ENCODE measurements at places on chromosomes 3 and 15.

- no peak for DNase-seq
Observed at GRCh38 chr3:38590521-38590920, 59.0 kb downstream of the SCN5A start.

DNA sequence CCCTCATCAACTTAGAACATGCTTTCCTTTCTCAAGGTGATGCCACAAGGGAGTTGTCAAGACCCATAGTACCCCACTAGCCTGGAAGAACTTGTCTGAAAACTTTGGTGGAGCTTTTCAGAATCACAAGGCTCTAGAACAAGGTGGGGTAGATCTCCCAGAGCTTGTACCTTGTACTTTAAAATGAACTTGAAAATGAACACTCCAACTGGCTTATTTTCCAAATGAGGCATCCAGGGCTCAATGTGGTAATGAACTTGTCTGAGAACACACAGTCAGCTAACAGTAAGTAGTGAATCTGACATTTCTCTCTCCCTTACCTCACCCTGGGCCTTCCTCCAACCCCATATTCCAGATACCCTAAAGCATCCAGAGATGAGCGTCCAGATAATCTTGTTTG lies 81.8 kb upstream of the THBS1 start:
- DNase-seq: no peak

DNA sequence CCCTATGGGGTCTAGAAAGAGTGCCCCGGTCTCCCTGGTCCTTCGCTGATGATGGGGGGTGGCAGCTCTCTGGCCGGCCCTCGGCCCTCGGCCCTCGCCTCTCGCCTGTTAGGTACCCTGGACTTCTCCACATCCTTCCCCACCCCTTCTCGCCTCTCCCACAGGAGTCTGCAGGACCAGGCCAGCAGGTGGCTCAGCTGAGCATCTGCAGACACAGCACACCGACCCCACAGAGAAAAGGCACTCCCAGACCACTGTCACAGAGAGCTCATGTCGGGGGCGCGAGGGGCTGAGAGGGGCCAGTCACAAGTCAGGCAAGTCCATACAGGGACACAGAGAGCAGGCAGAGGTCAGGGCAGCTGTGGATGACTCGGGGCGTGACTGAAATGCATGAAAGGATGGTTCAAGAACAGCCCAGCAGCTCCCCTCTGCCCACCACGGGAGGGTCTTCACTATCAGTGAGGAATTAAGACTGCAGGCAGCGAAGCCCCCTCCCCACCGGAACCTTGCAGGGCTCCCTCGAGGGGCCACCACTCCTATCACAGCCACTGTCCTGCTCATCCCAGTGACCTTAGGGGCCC lies 181.7 kb upstream of the NSMCE3 start:
- peak; percentile 68 for DNase-seq

GRCh38 chr3:79521221-79521848 lies 246.5 kb downstream of the ROBO1 start:
- DNase-seq: peak; percentile 47

GRCh38 chr3:106018102-106018501 lies 149.3 kb upstream of the CBLB start:
- DNase-seq: no peak

GRCh38 chr3:120451272-120451761 lies 525 bp upstream of the FSTL1 start:
- DNase-seq: peak; percentile 84

GRCh38 chr3:72323773-72324172 lies 524.5 kb downstream of the SHQ1 start:
- no peak for DNase-seq

DNA sequence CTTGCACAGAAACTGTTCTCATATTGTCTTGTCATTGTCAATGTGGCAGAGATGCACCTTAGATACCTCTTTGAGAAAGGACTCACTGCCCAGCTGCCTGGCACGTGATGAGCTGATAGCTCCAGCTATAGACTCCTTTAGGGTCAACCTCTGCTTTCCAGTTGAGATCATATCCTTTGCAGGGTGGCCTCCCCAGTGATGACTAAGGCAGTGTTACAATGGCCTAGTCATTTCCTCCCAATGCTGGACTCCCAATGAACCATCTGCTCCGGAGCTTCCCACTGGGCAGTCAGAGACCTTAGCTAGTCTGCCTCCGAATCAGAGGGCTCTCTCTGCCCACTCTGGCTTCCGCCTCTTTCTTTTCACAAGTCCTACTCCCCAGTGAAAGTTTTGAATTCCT lies 79.5 kb downstream of the CHRD start:
- DNase-seq: no peak

DNA sequence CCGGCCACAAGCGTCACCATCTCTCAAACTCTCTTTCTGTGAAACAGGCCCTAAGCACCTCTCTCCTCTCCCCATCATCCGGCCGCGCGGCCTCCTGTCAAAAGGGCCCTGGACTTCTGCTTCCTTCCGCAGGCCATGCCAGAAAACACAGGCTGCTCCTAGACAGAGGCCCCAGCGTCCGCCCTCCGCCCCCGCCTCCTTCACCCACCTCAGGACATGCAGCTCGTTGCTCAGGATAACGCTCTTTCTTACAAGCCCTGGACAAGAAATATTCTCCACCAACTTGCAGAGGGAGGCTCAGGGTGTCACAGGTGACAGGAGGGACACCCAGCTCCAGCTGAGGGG lies 212.0 kb downstream of the XXYLT1 start:
- no peak for DNase-seq

DNA sequence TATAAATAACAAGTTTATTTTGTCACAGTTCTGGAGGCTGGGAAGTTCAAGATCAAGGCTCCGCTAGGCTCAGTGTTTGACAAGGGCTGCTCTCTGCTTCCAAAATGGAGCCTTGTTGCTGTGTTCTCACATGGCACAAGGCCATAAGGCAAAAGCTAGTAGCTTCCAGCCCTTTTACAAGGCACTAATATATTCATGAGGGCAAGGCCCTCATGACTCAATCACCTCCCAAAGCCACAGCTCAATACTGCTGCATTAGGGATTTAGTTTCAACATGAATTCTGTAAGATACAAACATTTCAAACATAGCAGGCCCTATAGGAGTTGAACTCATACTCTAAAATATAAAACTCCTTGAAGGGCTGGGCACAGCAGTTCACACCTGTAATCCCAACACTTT lies 30.2 kb downstream of the ZBTB11 start:
- DNase-seq: no peak

- no peak for DNase-seq
Observed at GRCh38 chr15:58475573-58476524, 44.1 kb downstream of the LIPC start.

- peak; percentile 18 for DNase-seq
Observed at GRCh38 chr3:21645121-21645897, 105.7 kb downstream of the ZNF385D start.

DNA sequence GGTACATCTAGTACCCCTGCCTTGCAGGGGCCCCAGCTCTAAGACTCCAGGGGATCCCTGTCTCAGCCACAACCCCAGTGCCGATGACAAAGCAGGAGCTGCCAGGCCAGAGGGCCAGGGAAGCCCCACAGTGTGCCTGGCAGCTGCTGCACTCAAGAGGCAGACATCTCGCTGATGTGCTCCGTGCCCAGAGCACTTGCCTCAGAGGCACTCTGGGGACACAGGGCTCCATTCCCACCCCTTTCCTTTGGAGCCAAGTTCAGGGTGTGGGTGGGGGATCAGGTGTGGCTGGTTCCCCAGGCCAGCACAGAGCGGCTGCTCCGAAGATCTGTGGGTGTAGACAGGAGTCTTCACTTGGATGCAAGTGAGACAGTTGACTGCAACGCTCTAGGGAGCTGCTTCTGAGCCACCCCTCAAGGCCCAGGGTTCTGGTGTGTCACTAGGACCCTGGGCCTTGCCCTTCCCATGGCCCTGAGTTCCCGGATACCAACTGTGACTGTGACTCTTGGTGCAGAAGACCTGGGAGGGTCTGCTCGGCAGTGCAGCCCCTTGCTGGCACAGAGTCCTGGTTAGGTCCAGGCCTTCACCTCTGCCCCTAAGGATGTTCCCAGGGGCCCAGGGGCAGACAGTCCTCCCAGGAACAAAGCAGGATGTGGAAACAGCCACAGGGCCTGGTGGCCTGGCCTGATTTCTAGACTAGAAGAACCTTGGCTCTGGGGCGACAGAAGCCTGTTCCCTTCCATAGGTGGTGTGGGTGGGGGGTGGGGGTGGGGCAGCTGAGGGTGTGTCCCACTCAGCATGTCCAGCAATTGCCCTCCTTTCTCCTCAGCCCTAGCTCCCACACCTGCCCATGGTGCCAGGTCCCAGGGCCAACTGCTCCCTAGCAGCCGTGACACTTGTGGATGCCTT lies 2.5 kb downstream of the NT5DC2 start:
- no peak for DNase-seq

DNA sequence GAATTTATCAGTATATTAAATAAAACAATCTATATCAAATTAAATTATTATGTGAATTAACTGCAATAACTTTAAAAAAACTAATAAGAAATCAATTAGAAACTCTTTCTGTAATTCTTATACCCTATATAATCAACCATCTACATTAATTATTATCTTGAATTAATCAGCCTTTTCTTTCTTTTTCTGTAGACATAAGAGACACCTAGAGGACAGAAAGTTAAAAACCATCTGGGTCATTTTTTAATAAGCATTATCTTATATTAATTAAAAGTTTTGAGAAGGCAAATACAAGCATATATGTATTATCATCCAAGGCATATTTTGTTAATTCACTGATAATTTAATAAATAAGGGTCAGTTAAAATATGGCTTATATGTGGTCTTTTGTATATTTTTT lies 24.2 kb upstream of the SLC25A26 start:
- no peak for DNase-seq

GRCh38 chr3:27022096-27022761 lies 347.0 kb downstream of the NEK10 start:
- DNase-seq: peak; percentile 60

DNA sequence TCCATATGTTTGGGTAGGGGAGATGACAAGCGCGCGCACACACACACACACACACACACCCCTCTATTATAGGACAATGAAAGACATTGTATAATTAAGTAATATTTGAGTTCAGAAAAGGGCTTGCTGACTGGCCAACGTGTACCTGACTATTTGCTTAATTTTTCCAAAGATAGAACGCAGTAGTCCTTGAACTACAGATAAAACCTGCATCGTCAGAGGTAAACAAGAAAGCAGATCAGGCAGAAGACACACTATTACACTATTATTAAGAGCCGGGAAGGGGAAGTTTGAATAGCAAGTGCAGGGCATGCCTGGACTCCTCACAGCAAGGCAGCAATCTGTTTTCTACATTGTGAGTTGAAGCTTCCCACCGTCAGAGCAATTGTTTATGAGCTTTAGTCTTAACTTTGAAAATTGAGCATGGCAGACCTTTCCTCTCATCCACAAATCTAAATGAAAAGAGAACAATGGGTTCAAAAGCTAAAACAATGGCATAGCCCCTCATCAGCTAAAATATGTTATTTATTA lies 427.7 kb downstream of the GABRG3 start:
- DNase-seq: no peak

- DNase-seq: peak; percentile 32
Observed at GRCh38 chr3:194906970-194907629, 221.4 kb downstream of the FAM43A start.

- DNase-seq: no peak
Observed at GRCh38 chr3:38343797-38344594, 2.6 kb upstream of the XYLB start.

DNA sequence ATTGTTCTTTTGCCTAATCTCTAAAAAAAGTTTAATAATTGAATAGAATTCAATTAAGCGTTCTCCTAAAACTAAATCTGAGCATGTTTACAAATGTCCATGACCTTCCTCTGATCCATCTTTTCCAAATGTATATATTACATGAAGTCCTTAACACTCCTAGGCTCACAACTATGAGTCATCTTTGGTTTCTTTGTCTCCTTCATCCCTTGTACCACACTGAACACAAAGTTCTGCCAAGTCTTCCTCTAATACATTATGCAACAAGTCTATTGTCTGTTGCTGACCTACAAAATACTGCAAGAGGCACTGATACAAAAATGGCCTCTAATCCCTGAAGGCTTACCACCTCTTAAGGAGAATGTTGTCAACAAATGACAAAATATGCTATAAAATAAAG lies 550.2 kb downstream of the PYDC2 start:
- no peak for DNase-seq

DNA sequence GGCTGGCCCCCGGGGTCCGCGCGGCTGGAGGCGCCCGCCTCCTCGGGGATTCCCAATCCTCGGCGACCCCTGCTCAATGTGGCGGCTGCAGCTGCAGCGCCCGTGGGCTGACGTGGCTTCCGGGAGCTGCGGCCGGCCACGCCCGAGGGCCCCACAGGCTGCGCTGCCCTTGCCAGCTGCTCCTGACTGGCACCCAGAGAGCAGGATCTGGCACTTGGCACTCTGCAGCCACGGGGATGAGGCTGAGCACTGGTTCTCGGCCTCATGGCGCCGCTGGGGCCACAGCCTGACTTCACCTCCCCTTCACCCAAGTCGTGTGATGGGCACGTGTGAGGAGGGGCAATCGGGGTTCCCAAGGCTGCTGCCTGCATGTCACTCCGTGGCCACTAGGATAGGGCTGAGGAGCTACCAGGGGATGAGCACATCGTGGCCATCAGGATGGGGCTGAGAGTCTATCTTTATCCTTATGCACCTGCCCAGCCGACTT lies 267.8 kb upstream of the FRG2C start:
- no peak for DNase-seq

DNA sequence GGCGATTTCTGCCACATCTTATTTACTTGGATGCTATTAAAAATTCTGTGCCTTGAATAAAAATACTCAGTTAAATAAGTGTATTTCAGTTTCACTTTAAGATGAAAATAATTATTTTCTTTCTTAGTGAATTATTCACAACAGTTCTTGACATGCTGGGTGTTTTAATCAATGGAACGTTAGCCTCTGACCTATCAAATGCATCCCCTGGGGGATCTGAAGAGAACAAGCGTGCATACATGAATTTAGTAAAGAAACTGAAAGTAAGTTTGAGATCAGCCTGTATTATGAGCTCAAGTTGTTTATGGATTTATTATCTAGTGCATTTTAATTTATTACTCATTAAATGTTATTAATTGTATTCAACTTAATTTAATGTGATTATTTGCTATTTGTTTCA lies 597 bp downstream of the P2RY12 start:
- DNase-seq: no peak

DNA sequence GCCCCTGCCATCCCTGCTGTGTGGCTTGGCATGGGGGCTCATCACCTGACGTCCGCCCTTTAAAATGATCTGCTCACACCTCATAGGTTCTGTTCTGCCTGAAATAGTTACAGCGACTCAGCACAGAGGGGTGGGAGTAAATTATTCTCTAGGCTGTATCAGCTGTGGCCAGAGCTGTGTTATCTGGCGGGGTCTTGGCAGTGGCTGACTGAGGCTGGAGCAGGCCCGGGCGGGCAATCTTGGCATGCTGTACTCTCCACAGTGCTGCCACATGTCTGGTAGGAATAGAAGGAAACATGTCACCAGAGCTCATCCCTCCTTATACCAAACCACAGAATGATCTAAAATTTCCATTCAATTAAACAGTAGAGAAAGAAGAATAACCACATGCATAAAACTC lies 499.9 kb upstream of the LMCD1 start:
- no peak for DNase-seq

- DNase-seq: no peak
Observed at GRCh38 chr3:161866176-161866575, 369.6 kb downstream of the OTOL1 start.

- no peak for DNase-seq
Observed at GRCh38 chr3:13367728-13368127, 52.4 kb downstream of the NUP210 start.

Data from mesendoderm (in vitro differentiated cells).